GM23248 (cell line): ENCODE measurements at places on chromosomes 11 and 22.

- no peak for DNase-seq
Observed at GRCh38 chr11:18329196-18329870, 7.0 kb downstream of the GTF2H1 start.

DNA sequence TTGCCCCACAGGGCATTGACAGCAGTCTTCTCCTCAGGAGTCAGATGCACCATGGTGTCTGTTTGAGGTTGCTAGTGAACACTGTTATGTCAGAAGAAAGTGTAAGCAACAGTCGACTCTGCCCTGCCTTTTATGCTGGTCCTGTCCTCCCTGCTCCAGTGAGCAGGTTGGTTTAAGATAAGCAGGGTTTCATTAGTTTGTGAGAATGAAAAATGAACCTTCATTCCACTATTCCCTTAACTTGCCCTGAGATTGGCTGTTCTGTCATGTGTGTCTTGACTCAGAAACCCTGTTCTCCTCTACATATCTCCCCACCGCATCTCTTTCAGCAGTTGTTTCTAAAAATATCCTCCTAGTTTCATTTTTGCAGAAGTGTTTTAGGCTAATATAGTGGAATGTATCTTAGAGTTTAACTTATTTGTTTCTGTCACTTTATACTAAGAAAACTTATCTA, at the start of gene HBD:
Gene HBD, minus strand, starts transcription at position 103 of the 454 bp plus-strand sequence. Its CDS starts 50 bp downstream, at position 53.
- peak; percentile 64 for DNase-seq

DNA sequence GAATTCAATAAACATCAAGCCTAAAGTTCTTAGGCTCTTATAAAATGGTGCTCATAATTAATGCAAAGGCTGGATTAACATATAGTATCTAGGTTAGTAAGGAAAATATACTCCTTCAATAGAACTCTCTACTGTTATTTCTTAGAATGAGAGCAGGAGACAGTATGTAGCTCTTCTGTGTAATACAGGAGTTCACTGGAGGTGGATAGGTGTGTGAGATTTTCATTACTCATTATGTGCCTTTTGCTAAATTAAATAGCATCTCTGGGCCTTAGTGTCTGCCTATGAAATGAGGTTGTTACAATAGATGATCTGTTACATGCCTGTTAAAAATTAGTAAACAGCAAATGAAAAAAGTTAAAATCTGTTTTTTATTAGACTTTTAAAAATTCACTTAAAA, 20.6 kb downstream of the EED start:
- no peak for DNase-seq

GRCh38 chr11:7571640-7572000, 57.8 kb downstream of the PPFIBP2 start:
- peak; percentile 83 for DNase-seq

GRCh38 chr11:70220920-70221319, 17.8 kb downstream of the FADD start:
- DNase-seq: no peak

DNA sequence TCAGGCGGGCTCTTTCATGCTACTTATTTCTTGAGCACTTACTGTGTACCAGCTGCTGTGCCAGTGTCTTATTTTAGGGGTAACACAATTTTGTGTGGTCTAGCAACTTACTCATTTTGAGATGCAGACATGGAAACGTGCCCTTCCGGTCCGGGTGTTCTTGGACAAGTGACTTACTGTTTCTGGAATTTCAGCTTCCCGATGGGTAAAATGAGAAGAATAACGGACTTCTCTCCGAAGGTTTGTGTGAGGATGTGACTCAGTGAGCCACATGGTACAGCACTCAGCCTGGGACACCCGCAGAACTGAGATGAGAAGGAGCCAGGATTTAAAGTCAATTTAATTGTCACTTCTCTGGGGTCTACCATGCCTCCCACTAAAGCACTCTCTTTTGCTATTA, 114.5 kb upstream of the SYT13 start:
- DNase-seq: peak; percentile 77

DNA sequence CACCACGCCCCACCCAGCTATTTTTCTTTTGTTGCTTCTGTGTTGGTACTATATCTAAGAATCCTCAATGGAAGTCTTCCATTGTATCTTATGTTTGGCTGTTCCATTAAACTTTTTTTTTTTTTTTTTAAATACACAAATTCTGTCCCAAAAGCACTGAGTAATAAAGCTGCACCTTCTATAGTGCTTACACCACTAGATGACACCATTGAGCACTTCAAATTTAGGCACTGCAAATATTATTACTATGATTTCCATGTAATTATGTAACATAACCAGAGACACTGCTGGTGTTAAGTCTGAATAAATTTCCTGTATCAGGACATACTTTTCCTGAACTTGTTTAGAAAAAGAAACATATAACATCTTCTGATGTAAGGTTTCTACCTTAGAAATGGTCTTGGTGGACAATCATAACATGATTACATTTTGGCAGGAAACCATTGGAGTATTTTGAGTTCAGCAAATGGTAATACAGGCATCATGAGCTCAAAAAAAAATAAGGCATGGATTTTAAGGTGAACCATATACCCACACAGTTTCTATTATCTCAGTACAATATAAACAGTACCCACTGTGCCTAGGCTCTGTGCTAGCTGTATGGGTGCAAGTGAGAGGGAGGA, 110.5 kb downstream of the ATG16L2 start:
- DNase-seq: peak; percentile 68

GRCh38 chr11:134584706-134585445, 172.8 kb upstream of the B3GAT1 start:
- no peak for DNase-seq

GRCh38 chr11:33695051-33695566, 5.5 kb downstream of the C11orf91 start:
- DNase-seq: no peak

DNA sequence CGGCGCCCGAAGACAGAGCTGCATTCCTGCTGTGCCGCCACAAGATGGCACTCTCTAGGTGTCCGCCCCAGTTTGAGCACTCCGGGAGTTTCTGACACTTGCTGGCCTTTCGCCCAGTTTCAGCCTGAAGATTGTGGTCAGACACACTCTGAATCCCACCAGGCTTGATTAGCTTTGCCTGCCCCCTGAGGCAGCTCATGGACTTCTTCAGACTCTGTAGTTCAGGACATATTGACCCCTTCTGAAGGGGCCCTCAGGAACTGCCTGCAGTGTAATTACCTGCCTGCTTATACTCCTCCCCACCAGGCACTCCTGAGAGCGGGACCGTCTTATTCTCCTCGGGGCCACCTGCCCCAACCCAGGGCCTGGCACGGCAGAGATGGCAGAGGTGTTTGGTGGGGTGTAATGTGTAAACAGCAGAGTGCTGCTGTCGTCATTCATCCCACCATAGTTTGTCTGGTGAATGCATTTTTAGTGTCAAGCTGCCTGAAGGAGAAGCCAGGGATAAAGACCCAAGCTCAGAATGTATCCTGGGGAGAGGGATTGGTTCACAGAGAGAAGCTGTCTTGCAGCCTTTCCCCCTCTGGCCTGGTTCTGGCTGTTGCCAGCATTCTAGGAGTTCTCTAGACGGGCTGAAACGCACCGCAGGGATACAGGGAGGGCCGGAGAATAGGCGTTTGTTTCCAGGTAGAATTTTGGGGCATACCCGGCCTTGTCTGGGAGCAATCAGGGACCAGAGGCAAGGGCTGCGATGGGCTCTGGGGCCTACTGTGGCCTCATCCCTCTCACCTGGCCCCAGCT, 46.4 kb downstream of the EIF3F start:
- peak; percentile 90 for DNase-seq

DNA sequence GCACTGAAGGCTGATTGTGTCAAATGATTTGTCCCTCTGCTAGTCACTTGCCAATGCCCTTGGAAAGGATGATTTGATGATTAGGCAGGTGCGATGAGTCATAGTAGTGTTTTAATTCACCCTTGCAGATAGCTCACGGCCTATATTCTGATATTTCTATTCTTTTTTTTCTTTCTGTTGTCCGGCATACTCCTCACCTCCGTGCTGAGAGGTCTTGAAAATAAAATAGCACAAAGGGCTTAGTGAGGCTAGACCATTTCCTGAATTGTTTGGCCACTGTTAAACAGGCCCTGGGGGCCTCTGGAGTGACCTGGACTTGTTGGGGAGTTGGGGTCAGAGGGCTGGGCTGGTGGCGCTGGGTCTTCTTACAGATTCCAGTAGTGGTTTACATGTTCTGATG, 99.8 kb downstream of the ZBTB16 start:
- no peak for DNase-seq

GRCh38 chr22:22030493-22031182, 48.1 kb upstream of the TOP3B start:
- no peak for DNase-seq

- peak; percentile 7 for DNase-seq
Observed at GRCh38 chr11:3995307-3995706, 99.3 kb upstream of the RRM1 start.

DNA sequence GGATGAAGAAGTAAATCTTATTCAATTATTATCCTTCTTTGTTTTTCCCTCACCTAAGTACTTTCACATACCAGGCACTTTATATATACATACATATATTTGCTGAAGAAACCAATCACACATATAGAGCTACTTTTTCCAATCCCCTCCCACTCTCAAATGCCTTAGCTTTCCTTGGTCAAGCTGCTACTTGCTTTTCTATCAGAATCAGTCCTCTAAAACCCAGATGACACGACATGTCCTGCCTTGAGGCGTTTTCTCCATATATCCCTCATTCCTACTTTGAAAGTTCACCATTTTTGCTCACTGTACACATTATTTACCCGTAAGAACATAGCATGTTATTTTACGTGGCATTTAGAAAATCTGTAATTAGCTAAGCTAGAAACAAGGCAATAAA, 5.4 kb downstream of the RAB38 start:
- no peak for DNase-seq

GRCh38 chr11:69120096-69120875, 35.4 kb upstream of the SMIM38 start:
- DNase-seq: no peak

GRCh38 chr11:34263441-34264091, 94.2 kb downstream of the ABTB2 start:
- peak; percentile 83 for DNase-seq

DNA sequence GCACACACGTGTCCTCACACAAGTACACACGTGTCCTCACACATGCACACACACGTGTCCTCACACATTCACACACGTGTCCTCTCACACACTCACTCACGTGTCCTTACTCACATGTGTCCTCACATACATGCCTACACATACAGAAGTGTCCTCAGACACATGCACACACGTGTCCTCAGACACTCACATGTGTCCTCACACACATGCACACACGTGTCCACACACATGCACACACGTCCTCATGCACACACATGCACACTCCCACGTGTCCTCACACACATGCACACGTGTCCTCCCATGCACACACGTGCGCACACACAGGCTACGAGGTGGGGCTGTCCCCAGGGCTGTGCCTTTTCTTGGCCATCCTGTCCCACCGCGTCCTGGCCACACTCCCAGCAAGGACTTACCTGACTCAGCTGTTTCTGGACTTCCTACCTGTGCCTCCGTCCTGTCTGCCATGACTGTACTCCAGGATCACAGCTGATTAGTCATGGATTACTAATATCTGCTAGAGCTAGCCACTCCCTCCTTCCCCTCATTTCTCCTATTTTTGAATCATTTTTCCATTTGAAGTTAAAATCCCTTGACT, 990.2 kb downstream of the BRD1 start:
- peak; percentile 7 for DNase-seq

DNA sequence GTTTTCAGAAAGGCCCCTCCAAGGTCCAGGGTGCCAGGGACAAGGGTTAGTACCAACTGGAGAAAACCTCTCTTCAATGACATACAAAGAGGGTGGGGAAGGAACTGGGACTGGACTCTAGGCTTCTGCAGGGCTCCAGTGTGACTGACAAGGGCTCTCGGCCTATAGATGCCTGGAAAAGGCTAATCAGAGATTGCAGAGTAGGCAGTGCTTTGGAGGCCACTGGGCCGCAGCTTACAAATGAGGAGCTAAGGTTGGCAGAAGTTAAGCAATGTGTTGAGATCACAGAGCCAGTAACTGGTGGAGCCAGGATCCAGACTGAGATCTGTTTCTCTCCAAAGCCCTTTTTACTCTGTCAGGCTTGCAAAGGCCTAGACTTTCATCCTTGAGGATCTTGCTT, 7.4 kb upstream of the DGKZ start:
- DNase-seq: no peak

DNA sequence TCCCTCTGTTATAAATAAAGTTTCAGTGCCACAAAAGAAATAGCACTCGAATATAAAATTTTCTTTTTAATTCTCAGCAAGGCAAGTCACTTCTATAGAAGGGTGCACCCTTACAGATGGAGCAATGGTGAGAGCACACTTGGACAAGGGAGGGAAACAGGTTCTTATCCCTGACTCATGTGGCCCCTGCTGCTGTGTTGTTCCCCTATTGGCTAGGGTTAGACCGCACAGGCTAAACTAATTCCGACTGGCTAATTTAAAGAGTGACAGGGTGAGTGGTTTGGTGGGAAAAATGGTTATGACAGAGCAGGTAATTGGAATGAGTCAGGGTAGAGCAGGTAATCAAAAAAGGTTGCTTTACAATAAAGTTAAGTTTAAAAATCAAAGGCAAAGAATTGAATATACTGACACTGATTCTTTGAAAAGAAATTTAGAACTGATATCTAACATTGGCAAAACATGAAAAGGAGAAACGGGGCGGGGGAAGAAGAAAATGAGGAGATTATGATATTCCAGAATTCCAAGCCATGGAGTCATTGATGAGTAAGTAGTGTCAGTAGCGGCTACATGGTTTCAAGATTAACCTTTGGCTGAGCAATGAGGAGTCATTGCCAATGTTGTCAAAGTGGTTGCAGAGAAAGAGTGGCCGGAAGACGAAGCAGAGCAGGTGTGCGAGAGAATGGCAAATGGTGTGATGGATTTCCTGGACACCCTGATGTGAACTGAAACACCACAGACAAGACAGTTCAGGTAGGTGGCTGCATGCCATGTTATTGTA, 48.4 kb upstream of the MRGPRX1 start:
- DNase-seq: peak; percentile 53

DNA sequence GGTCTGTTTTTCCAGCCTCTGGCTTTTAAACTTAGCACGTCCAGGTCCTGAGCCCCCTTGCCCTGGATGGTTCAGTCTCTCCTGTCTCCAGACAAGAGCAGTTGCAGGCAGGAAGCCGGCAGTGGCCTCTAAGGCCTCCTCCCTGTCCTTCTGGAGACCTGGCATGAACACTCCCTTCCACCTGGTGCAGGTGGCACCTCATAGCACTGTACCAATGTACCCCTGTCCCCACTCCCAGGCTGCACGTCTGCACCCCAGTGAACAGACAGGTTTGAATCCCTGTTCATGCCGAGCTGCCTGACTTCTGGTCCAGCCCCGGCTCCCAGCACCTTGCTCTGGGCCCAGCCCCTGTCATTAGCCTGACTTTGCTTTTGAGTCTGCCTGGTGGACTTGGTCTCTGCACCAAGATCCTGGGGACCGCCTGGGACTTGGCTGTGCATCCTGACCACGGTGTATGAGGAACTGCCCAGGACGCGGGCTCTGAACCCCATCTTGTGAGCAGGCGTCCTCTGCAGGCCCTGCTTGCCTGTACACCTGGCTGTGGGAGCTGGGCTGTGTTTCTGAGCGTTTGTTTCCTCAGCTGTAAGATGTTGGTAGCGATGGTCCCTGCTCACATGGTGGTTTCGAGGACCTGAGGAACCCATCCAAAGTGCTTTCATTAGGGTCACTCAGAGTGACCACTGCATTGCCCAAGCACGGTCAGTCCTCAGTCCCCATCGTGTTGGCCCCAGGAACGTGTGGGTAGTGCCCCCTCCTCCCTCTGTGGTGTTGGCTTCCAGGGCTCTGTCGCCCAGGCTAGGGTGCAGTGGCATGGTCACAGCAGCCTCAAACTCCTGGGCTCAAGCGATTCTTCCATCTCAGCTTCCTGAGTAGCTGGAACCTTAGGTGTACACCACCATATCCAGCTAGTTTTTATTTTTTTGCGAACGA, 75.0 kb upstream of the SHANK2 start:
- no peak for DNase-seq
